Occipital lobe (tissue), 3 donors: ENCODE measurements at places on chromosomes 12 and 14. TPM values are rescaled to one million over a fixed set of nuclear protein-coding genes. Genes with fewer than 3 reads are reported as not detected.

COCH gene
- total RNA-seq = 39.1 TPM

DNA sequence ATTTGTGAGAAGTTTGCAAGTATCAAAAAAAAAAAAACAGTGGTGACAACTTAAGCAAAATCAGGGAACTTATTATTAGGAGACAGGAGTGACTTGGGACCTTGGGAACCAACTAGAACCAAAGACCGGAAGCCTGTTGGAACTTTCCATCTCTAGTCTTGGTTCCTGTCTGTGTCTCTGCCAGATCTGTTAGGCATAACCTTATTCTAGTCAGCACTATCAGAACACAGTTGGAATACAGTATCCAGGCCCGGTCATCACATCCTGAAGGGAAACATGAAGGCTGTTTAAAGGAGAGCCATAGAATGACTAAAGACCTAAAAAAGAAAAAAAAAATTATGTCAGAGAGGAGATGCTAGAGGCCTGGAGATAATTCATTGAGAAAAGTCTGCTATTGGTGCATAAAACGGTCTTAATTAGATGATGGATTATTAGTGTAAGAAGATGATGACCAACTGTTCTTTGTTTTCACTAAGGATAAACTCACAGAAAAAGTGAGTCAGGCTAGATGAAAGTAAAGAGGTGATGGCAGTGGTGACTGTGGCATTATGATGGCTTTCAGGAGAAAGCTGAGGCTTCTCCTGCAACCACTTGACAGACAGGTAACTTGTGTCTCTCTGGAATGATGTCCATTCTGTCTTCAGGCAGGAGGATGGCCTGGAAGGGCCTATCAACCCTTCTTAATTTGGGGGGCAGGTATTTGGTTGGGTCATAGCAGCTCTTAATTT lies 28.2 kb downstream of the DACT1 start:
- DNase-seq = no peak

MYH6 gene
- not detected for total RNA-seq

DNA sequence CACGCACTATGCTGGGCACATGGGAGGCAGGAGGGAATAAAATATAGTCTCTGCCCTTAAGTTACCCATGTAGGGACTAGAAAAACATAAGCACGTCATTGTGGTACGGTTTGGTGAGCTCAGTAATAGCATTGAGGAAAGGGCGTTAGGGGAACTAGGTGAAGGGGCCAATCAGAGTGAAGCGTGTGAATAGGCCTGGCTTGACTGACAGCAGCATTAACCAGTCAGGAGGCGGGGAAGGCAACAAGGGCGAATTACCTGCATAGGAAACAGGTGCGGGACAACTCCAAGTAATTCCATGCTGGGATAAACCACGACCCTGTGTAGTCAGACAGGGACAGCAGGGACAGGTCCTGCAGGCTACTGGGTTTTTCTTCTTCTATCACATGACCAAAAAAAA lies 107.7 kb downstream of the UNC79 start:
- no peak for DNase-seq

DNA sequence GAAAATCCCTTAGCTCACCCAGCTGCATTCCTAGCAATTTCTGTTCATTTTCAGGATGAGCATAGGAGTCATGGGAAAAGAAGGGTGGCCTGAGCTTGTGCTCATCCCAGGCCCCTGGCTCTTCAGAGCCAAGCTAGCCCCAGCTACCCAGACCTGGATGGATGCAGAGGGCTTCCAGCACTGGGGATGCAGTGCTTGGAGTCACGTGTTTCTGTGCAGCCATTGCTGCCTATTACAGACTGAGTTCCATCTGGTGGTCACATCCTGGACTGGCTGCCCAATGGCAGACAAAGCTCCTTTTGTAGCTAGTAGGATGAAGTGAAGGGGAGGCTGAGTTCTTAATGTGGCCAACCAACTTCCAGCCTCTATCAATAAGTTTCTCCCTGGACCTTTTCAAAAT lies 54.2 kb upstream of the JDP2 start:
- DNase-seq = no peak

DNA sequence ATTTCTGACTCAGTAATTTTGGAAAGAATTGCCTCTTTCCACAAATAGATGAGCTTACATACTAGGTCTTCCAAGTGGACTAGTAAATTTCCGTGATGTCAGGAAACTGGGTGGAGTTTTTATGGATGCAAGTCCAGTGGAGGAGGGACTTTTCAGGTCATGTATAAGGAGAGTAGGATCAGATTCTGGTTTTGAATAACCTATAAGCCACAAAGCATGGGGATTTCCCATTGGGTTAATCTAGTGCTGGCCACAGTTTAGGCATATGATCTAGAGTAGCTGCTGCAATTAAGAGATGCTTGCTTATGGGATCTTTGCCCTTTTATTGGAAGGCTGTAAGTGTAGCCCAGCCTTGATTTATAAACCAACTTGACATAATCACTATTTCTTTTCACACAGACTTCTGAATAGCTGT lies 33.8 kb downstream of the STK38L start:
- DNase-seq = no peak

LRP1-AS gene
- not detected for total RNA-seq
